NCI-H1436 treated with DMSO at 0.1 percent for 48 hours (cell line): ENCODE measurements at places on chromosomes 7 and 10.

DNA sequence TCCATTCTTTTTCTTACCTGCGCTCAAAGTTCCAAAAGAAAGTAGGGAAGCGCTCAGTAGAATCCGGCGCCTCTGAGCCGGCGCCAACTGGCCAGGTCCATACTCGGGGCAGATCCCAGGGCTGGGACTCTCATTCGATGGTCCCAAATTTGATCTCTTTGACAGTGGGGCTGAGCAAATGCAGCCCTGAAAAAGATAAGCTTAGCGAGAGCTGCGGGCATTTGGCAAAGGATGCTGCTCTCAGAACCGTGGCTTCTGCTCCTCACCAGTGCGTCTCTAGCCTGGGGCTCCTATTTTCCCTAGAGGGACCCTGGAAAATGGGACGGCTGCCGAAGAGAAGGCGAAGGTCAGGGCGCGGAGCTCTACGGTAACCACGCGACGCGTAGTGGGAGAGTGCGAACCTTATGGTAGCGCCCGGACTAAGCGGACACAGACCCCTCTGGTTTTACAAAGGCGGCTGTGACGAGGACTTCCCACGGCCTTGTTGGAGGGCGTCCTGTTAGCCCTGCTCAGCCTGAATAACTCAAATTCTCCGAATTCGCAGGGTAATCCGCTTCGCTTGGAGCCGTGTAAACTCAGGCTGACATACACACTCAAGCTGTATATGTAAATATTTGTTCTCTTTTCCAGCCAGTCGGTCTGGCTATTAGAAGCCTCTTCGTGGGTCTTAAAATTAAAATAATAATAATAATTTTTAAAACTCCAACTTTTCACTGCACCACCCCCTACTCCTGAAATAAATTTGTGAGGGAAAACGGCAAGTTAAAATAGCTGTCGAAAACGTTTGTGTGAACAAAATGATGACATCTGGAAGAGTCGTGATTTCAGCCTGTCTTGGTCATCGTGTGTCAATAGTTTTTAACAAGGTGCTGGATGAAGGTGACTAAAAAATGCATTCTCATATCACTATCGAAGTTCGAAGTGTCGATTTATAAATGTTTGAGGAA lies 869 bp upstream of the TBX20 start:
- DNase-seq = no peak

GRCh38 chr7:142188846-142189245 lies 69.0 kb downstream of the PRSS58 start:
- no peak for DNase-seq

GRCh38 chr7:23117841-23118240 lies 12.3 kb downstream of the KLHL7 start:
- DNase-seq = no peak

DNA sequence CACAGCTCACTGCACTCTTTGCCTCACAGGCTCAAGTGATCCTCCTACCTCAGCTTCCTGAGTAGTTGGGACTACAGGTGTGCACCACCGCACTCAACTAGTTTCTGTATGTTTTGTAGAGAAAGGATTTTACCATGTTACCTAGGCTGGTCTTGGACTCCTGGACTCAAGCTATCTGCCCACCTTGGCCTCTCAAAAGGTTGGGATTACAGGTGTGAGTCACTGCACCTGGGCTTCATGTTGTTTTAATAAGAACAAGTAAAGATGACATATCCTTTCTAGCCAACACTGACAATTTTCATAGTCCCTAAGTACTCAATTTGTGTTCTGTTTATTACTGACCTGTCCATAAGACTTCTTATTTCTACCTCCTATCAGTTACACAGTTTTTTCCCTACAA lies 16.8 kb downstream of the SEMA3C start:
- DNase-seq = no peak

DNA sequence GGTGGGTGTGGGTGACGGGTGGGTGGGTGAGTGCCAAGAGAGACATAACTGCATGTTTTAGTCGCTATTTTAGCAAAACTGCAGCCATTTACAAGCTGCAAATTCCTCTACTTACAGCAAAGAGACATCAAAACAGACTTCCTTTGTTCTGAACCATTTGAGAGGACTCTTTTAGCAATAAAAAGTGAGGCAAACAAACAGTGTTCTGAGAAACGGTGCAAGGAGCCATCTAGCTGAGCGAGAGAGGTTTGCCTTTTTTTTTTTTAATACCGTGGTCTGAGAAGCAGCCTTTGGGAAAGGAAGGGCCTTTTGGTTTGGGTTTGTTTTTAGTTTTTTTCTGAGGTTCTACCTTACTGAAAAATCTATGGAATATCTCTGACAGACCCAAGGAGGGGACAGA lies 62.9 kb downstream of the SCRN1 start:
- DNase-seq = no peak

GRCh38 chr7:16556359-16556758 lies 29.7 kb downstream of the LRRC72 start:
- no peak for DNase-seq

GRCh38 chr7:149867762-149868622 lies 5.8 kb upstream of the ATP6V0E2 start:
- no peak for DNase-seq

DNA sequence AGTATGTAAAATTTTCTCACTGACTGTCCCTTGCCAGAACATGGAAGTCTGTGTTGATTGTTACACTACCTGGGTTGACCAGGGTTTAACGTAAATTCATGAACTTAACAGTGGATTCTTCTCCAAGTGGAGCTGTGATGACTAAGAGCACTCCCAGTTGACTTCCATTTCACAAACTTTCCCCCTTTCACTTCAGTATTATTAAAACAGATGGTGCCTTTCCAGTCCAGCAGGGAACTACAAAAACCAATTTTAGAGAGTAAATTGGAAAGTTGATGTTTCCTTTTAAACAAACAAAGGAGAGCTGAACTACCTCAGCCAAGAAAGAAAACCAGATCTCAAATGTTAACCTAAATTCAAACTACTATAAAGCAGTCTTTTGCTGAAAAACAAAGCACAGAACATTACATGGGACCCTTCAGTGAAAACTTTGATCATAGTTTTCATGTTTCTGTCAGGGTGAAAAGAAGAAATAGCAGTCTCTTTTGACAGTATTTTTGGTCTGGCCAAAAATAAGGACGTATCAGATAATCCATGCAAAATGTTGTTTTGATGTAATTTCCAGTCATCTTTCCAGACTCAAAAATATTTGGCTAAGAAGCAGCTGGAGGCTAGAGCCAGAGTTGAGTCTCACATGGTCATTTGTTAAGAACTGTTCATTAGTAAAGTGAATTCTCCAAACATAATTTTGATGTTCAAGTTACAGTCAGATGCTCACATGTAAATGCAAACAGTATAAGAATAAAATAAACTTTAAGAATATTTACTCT lies 479.9 kb upstream of the AKR1E2 start:
- DNase-seq = no peak

GRCh38 chr7:44633254-44634186 lies 27.1 kb downstream of the OGDH start:
- no peak for DNase-seq

DNA sequence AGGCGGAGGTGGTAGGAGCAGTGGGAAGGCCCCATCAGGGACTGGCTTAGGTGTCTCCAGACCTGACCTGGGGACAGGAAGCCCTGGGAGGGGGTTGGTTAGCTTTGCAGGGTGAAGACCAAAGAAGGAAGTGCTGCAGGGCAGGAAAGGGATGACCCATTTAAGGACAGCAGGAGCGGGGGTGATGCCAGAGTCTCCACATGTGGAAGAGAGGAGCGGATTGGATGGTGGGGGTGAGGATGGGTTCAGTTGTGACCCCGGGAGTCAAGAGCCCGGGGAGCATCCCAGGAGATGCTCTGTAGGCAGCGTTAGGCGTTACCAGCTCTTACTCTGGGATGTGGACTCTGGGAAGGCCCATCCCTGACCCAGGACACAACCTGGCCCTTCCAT lies 3.1 kb upstream of the LDB3 start:
- no peak for DNase-seq

- DNase-seq = no peak
Measured at GRCh38 chr7:91913612-91914011, 27.1 kb upstream of the AKAP9 start.

DNA sequence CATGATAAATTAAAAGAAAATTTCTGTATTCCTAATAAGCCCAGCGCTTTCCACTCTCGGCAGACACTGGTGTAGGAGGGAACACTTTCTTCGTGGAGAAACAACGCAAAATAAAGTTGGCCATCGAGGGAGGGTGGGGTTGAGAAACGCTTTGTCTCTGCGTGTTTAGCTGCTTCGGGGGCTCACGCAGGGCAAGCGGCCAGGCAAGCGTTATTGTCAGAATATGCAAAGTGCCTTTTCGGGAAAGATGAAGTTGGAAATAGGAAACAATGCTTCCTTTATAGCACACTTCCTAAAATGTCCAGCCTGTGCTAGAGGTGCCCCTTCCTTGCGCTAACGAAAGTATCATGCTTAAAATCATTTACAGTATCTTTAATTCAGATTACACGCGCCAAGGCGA lies 1.9 kb upstream of the EBF3 start:
- DNase-seq = no peak

- no peak for DNase-seq
Measured at GRCh38 chr7:42910306-42910705, 1.6 kb downstream of the C7orf25 start.

GRCh38 chr7:4836206-4836661 lies 25.6 kb downstream of the PAPOLB start:
- no peak for DNase-seq

- DNase-seq = no peak
Measured at GRCh38 chr10:3747248-3747960, 37.6 kb downstream of the KLF6 start.

GRCh38 chr10:17536221-17536620 lies 81.0 kb downstream of the HACD1 start:
- no peak for DNase-seq

DNA sequence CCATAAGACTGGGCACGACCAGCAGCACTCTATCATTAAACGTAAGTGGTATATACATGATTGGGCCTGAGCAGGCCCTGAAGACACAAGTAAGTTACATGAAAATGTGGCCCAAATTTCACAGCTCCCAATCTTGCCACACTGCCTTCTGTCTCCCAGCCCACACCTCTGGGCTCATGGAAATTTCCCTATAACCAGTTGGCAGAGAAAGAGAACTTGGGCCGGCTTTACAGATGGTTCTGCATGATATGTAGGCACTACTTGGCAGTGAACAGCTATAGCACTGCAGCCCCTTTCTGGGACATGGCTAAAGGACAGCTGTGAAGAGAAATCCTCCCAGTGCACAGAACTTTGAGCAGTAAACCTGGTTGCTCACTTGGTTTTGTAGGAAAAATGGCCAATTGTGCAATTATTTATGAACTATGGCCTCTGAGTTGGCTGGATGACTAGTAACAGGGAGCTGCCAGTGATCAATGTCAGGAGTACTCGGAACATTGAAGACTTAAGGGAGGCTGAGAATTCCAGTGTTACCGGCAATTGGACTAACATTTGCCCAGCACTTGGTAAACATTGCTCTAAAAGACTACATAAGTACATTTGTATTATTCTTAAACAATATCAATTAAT lies 1006.6 kb upstream of the LRRN3 start:
- DNase-seq = no peak
